ENCODE measurements at places on chromosomes 4 and X.
A peak's percentile ranks its signal among the peaks of the same experiment; 100 is the strongest.

DNA sequence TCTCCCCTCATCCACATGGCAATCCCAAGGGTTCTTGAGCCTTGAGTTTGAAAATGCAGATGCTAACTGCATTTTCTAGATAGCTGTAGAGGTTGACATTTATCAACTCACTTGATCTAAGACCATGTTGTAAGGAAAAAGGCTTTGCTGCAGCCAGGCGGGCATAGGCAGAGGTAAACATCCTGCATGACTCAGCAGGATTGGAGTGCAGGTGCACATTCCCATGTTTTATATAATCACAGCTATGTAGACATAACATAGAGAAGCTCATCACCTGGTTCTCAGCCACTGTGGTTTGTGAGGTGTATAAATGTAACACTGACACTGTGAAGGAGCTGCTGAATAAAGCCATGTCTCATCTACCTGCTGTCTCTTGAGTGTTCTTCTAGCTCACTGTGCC, 62.3 kb upstream of the PDE5A start:
- no peak for DNase-seq

DNA sequence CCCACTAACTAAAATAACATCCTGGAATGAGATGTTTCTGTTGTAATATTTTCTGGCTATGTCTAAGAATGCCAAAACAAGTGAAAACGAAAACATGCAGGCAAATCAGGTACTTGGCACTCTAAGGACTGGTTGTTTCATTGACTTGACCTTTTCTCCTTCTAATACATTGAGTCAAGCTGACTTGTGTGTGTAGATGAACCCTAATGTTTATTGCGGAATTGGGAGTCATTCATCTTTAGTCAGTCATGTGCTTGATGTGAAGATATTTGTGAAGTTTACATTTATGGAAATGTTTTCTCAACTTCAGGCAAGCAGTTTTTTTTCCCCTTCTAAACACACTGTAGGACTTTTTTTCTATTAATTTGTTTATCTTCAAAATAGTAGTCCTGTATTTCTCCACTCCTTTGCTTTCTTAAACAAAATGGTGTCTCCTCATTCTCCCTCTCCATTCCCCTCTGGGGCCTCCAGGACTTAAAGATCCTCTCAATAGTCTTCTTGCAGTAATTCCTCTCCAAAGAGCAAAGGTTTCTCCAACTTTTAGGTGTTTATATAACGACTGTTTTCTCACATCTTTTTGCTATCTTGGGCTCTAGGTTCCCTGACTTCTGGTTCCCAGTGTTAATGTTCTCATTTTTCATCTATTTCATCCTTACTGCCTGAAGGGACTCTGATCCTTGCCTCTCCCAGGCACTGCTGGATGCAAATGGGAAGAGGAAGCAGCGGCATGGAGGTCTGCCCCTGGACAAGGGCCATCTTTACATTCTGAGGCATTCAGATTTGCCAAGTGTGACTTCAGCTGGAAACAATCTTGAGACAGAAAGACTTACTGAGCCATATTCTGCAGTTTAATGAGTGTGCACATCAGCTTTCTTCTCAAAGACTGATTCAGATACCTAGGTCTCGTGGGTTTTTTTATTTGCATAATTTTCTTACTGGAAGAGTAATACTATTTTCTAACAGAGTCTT, 166.4 kb downstream of the ARHGAP6 start:
- no peak for DNase-seq

GRCh38 chrX:108900333-108900732, 164.0 kb upstream of the IRS4 start:
- DNase-seq, result no peak

- no peak for DNase-seq
Measured at GRCh38 chr4:77393996-77394395, 211.6 kb upstream of the CXCL13 start.

- no peak for DNase-seq
Measured at GRCh38 chrX:108230574-108230973, 139.0 kb downstream of the ATG4A start.

DNA sequence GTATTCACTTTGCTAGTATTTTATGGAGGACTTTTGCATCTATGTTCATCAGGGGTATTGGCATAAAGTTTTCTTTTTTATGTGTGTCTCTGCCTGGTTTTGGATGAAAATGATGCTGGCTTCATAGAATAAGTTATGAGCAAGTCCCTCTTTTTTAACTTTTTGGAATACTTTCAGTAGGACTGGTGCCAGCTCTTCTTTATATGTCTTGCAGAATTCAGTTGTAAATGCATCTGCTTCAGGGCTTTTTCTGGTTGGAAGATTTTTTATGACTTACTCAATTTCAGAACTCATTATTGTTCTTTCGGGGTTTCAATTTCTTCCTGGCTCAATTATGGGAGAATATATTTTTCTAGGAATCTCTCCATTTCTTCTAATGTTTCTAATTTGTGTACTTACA, 9.1 kb upstream of the CSN2 start:
- DNase-seq, result no peak

GRCh38 chr4:164345756-164346155, 408.2 kb upstream of the SMIM31 start:
- DNase-seq, result no peak

DNA sequence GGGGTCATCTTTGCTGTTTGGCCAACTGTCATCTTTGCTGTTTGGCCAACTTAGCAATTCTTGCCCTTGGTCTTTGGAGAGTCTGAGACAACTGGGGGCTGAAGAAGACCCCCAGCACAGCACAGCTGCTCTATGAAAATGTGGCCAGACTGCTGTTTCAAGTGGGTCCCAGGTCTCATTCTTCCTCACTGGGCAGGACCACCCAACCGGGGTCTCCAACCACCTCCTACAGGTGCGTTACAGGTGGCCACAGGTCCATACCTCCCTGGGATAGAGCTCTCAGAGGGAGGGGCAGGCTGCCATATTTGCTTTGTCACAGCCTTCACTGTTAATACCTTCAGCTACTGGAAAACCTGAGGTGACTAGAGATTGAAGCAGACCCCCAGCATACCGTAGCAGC, 82.1 kb upstream of the TCEAL2 start:
- DNase-seq, result no peak

DNA sequence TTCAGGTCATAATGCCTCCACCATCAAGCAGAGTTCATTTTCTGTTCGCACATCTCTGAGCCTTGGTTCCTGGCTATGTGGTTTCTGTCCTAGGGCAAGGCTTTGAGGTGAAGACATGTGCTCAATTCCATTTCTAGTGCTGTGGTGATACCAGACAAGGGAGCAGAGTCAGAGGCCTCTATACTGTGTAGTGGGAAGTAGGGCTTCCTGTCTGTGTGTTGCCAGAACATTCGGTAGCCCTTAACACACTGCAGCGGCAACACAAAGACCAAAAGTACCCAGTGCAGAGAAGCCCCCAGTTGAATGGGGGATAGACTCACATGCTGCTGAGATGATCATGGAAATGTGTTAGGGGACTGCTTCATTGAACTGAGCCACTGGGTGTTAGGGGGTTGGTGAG, 56.4 kb downstream of the STARD8 start:
- DNase-seq, result no peak

- no peak for DNase-seq
Measured at GRCh38 chr4:136281889-136282288, 1250.4 kb downstream of the PCDH18 start.

DNA sequence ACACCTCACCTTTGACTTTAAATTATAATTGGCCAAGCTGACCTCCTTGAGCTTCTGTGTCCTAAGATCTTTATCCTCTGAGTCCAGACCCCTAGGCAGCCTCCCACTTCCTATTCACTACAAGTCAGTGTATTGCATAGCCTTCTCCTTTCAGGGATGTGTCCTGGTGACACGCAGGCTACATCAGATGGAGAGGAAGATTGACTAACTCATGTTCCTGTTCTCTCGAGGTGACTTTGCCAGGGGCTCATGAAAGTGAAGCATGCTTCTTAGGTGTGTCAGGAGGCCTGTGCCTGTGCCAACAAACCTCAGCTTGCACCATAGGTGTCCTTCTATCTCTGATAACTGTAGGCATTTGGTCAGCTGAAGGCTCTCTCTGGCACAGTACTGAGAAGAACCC, 195.7 kb upstream of the HS3ST1 start:
- DNase-seq, result no peak

DNA sequence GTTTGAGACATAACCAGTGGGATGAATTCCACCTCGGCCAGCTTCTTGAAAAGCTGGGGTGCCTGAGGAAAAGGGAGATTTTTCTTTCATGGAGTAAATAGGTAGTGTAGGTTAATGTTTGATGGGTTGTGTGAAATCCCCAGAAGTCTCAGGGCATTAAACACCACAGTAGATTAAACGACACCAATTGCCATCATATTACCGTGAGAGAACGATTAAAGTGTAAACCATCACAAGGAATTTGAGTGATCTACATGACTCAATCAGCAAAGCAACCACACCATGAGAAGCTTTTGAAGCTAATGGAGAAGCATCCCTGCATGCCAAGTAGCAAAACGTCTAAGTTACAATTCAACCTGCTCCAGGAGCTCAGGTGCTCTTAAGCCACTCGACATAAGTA, 322.5 kb upstream of the GATB start:
- DNase-seq, result no peak

DNA sequence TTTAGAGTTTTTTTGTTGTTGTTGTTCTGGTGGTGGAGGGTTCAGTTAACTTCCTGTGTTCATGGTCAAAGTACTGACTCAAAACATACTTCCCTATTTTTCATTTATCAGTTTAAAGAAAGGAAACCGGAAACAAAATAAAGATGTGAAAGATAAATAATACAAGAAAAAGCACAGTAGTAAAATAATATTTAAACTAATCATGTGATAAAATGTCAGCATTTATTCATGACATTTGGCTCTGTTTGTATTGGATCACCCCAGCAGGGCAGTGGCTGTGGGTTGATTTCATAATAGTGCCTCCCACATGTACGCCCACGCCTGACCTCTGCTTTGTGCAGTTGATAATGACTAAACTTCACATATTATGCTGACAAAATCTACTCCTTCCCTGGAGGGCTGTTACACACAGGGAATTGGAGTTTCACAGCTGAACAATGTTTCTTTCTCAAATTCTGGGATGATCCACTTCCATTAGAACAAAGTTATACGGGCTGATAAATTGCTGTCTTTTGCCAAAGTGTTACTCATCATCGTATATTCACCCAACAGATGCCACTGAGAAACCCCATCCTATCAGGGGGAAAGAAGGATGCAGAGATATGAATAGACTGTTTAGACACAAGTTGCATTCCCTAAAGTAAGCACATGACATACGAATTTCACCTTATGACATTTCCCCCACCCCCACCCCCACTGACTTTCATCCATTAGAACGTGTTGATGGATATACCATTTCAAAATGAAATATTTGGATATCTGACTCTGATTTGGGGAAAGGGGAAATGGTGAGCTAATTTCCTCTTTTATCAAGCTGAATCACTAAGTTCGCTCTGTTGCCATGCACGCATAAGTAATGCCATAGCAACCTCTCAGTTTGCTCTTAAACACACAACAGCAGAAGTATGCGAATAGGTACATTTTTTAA, 48.3 kb downstream of the AMELX start:
- no peak for DNase-seq

GRCh38 chr4:100933628-100934027, 413.7 kb downstream of the PPP3CA start:
- DNase-seq, result no peak

DNA sequence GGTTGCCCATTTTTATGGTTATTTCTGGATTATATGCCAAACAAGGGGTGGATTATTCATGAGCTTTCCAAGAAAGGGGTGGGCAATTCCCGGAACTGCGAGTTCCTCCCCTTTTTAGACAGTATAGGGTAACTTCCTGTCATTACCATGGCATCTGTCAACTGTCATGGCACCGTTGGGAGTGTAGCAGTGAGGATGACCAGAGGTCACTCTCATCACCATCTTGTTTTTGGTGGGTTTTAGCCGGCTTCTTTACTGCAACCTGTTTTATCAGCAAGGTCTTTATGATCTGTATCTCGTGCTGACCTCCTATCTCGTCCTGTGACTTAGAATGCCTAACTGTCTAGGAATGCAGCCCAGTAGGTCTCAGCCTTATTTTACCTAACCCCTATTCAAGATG, 57.6 kb downstream of the SH3KBP1 start:
- peak; percentile 5 for DNase-seq

DNA sequence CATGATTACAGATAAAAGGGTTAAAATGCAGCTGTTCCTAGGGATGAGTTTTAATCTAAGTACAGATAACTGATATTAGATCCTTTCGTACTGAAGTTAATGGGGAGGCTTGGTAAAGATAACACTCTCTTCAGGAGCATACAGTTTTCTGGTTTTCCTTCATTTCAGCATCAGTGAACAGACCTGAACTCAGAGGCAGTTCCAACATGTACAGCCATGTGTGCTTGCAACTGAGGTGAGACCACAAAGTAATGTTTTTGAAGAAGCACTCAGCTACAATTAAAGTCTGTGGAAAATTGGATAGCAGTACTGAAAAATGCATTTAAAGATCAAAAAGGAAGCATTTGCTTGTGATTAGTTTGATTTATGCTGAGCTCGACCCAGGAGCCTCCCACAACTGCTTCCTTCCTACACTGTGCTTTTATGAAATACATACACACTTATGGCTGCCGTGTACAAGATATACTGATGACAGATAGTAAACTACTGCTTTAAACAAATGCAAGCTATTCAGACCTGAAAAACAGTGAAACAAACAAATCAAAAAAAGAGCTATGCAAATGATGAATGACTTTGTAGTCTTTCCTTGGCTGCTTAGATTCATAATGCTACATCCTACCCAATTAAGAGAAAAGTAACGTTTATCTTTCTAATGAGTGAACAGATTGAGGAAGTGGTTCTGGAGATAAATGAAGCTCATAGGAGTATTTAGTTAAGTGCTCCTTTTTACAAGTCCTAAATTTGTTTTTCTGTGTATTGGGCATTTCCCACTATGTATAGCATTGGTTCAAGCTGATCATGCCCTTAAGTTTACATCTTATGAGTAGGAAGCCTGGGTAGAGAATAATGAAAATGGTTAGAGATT, 68.4 kb downstream of the PDLIM5 start:
- no peak for DNase-seq

DNA sequence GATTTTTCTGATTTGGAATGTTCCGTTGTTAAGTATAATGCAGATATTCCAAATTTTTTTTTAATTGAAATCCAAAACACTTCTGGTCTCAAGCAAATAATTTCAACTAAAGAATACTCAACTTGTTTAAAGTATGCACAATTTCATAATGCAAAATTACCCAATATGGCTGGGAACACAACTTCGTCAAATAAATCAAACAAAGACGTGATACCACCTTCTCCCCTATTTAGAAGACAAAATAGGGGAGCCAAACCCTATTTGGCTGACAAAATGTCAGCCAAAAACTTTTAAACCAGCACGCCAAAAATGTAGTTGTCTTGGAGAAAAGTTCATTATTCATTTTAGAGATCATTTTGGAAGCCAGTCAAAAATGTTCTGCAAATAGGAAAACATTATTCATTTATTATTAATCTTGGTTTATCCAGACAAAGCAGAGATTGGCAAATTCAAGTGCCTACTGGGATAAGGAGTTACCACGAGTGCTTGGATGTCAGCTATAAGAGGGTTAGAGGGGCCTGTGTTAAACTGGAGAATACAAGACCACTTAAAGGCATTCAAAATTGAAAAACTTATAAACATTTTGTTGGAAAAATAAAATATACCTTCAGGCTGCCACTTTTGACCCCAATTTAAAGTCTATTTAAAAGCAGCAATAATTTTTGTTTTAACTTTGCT, 3.3 kb upstream of the TKTL2 start:
- DNase-seq, result no peak

Data from hematopoietic multipotent progenitor cell treated with erythropoietin and hydrocortisone succinate and interleukin-3 and kit ligand, for 15 days (in vitro differentiated cells).